Activated CD4-positive, alpha-beta T cell treated with anti-CD3 and anti-CD28 coated beads, Interleukin-2, amount 50 U/mL, for 24 hours (primary cell): ENCODE measurements at places on chromosomes 1 and 21.

DNA sequence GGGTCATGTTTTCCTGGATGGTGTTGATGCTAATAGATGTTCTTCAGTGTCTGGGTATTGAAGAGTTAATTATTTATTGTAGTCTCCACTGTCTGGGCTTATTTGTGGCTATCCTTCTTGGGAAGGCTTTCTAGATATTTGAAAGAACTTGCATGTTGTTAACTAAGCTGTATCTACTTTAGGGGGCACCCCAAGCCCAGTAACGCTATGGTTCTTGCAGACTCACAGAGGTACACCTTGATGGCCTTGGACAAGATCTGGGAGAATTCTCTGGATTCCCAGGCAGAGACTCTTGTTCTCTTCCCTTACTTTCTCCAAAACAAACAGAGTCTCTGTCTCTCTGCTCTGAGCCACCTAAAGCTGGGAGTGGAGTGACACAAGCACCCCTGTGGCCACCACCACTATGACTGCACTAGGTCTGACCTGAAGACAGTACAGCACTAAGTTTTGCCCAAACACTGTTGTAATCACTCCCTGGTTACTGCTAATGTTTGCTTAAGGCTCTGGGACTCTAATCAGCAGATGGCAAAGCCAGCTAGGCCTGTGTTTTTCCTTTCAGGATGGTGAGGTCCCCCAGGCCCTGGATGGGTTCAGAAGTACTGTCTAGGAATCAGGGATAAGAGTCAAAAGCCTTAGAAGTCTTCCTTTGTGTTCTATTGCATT, 76.5 kb upstream of the C1orf21 start:
- no peak for DNase-seq

GRCh38 chr1:152960452-152961044, 9.9 kb upstream of the SPRR4 start:
- no peak for DNase-seq

- no peak for DNase-seq
Measured at GRCh38 chr1:159867664-159868026, 5.2 kb upstream of the VSIG8 start.

DNA sequence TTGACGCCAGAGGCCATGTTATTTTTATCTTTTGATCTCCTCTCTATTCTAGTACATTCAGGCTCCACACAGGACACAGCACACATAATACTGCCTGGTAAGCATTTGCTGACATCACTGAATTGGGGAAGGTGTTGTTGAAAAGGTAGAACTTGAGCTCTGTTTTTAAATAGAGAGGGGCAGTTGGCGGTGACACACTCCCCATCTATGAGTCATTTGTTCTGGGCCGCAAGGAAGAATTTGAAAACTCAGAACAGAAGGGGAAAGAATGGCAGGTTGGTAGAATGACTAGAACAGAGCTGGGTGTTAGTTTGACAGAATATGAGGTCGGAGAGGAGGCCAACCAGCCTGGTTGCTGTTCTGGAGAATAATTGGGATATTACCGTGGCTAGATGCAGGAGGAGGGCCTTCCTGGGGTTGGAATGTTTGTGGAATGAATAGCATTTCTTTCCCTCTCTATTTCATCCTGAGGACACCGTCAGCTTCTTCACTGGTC, 52.1 kb upstream of the ERRFI1 start:
- no peak for DNase-seq
